ENCODE measurements at places on chromosomes 1 and 21. TPM values are rescaled to one million over a fixed set of nuclear protein-coding genes. Genes with fewer than 3 reads are reported as not detected.

- no peak for DNase-seq
Measured at GRCh38 chr1:15279576-15280230, 32.7 kb downstream of the FHAD1 start.

Gene WLS
- 168 TPM for polyA plus RNA-seq

DNA sequence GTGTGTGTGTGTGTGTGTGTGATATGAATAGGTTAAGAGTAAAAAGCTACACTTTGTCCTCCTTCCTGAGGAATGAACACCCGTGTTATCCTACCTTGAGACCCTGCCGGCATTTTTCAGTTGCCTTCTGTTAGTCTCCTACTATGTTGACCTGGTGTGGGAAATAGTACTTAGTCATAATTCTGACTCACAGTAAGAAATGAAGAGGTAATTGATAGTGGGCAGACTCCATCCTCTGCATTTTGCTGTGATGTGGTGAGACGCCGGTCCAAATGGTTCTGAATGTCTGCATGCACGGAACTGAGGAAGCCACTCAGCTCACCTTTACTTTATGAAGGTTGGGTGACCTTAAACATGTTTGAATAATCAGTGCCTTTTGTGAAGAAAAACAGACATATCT is 12.6 kb downstream of the CD101 start:
- DNase-seq, result no peak

Gene DONSON
- polyA plus RNA-seq, result 51.6 TPM

- DNase-seq, result no peak
Measured at GRCh38 chr1:188723332-188724020, 1754.2 kb downstream of the BRINP3 start.

DNA sequence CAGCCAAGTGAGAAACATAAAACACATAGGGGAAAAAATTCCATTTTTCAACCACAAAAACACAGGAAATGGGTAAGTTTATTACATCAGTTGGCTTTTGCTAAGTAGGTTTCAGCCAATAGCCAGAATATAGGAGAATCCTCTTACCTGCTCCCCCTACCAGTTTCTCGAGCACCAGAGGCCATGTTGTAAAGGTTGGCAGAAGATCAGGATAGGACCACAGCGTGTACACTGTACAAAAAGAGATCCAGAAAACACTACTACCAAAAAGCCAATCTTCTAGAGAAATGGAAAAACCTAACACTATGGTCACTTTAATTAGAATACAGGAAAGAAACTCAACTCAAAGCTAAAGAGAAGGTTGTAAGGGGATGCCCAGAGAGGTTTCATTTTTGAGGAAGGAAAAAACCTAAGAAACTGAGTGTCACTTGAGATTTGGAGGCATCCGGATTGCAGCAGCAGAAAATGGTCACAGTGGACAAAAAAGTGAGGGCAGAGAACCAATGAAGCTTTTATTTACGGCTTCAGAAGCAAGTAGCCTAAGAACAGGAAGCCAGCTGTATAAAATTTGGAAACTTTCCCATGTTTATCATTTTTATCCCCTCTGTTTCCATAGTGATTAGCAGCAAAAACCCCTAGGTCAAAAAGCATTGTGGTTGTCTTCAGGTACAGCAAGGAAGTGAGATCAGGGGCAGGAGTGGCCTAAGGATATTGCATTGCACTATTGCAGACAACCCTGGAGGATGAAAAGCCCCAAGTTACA is 2.9 kb downstream of the EIF2D start:
- DNase-seq, result no peak

Gene ZNF670
- 5.5 TPM for polyA plus RNA-seq

- no peak for DNase-seq
Measured at GRCh38 chr1:23436520-23437354, 12.2 kb upstream of the TCEA3 start.

- peak; percentile 71 for DNase-seq
Measured at GRCh38 chr1:93847811-93848288, 31.2 kb downstream of the DNTTIP2 start.

DNA sequence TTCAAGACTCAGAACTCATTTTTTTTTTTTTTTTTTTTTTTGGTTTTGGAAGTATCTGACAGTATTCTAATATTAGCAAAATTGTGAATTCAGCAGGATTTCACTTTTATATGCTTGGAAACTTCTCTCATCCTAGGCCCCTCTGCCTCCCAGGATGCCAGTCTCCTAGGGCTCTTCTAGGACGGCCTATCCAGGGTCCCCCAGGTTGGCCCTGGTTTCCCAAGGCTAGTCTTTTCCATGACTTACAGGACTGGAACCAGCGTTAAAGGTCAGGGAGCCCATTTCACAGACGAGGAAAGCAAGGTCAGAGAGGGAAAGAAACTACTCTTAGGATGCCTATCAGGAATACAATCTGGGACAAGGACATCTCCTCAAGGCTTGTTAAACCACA is 412.5 kb downstream of the PTPRU start:
- no peak for DNase-seq

GRCh38 chr1:228288536-228289238 is 80.8 kb downstream of the OBSCN start:
- DNase-seq, result no peak

DNA sequence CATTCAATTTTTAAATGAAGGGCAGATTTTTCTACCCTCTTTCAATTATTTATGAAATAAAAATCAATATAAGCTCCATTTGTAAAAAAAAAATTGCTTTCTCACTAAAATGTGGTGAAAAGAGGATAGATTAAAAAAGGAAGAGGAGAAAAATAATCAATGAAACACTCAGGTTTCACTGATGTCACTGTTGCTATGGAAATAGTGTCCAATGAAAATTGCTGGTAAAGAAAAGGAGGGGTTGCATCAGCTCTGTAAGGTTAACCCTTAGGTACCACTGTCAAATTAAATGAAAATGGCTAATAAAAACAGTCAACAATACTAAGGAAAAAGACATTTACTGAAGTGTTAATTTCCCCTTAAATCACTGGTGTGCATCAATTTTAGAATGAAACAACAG is 91.6 kb upstream of the TTC39A start:
- peak; percentile 70 for DNase-seq

DNA sequence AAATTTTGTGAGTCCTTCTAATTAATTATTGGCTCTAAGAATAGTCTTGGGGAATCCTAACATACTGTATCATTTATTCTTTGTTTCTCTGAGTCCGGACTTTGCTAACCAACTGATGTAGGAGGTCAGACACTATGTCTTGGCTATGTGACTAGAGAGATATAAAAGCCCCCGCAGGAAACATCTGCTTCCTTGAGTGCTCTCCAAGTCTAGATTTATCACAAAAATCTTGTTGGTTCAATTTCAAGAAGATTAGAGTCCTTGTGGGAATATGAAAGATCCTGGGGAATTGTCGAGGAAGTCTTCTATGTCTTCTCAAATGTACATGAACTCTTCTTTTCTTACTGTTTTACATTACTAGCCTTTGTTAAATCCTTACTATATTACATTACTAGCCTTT is 1712.5 kb downstream of the NCAM2 start:
- no peak for DNase-seq

DNA sequence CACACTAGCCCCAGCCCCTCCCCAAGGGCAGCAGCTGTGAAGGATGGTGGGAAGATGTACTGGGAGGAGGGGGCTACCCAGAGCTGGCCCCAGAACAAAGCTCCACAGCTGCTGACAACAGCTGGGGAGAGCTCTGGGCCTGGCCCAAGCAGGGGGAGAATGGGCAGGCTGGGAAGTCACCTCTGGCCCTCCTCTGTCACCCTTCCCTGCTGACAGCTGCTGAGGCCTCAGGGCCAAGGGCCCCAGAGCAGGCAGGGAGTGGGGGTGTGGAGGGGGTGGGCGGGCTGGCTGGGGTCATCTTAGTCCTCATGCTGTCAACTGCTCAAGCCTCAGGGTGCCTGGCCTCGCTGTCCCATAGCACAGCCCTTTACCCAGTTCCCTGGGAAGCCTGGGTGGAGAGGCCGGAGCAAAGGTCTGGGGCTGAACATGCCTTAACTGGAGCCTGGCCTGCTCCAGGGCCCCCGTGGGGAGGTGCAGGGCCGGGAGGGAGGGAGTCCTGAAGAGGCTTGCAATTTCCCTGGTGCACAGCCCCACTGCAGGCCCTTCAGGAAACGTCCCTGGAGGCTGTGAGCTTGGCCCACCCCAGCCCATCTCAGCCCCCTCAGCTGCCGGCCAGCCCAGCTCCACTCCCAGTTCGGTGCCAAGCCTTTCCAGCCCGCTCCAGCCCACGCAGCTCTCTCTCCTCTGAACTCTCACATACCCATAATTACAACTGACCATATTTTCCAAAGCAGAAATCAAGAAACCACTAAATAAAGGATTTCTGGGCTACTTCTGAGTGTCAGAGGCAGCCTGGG is 25.7 kb downstream of the HSPG2 start:
- no peak for DNase-seq

DNA sequence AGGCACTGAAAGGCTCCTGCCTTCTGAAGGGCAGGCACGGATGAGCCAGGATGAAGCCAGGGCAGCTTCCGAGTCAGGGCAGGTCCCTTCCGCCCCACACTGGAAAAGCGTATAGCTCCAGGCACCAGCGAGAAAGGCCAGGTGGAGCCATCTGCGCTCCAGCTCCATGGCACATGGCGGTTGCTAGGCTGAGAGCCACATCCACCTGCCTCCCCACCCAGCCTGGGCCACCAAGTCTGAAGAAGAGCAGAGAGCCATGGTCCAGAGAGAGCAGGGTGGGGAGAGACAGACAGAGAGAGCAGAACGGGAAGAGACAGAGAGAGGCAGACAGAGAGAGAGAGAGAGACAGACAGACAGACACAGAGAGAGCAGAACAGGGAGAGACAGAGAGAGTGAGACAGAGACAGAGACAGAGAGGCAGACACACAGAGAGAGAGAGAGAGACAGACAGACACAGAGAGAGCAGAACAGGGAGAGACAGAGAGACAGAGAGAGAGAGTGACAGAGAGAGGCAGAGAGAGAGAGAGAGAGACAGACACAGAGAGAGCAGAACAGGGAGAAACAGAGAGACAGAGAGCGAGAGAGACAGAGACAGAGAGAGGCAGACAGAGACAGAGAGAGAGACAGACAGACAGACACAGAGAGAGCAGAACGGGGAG is 5.2 kb downstream of the FNDC10 start:
- DNase-seq, result no peak

Gene UCK2
- 18.6 TPM for polyA plus RNA-seq

Gene TMEM52
- polyA plus RNA-seq, result 3.8 TPM

GRCh38 chr1:224245188-224245587 is 62.1 kb downstream of the DEGS1 start:
- DNase-seq, result peak; percentile 25

GRCh38 chr1:92409946-92410549 is 76.7 kb downstream of the GFI1 start:
- DNase-seq, result no peak

- DNase-seq, result no peak
Measured at GRCh38 chr1:109197158-109198042, 16.3 kb upstream of the SARS1 start.

- no peak for DNase-seq
Measured at GRCh38 chr1:209965996-209966395, 28.0 kb downstream of the SYT14 start.

Gene CLDN17
- not detected for polyA plus RNA-seq

- no peak for DNase-seq
Measured at GRCh38 chr21:26842300-26842699, 2.9 kb downstream of the ADAMTS1 start.
